Spinal cord (tissue), 10 donors: ENCODE measurements at places on chromosomes 1 and 21. TPM values are rescaled to one million over a fixed set of nuclear protein-coding genes. Genes with fewer than 3 reads are reported as not detected.

GRCh38 chr1:101483982-101484688 lies 247.3 kb downstream of the S1PR1 start:
- H3K4me3 ChIP-seq = no peak overlapping the region
- no peak for DNase-seq
- no peak overlapping the region for H3K27ac ChIP-seq
- no peaks in the 10 kb centered on the region for H3K36me3 ChIP-seq

DNA sequence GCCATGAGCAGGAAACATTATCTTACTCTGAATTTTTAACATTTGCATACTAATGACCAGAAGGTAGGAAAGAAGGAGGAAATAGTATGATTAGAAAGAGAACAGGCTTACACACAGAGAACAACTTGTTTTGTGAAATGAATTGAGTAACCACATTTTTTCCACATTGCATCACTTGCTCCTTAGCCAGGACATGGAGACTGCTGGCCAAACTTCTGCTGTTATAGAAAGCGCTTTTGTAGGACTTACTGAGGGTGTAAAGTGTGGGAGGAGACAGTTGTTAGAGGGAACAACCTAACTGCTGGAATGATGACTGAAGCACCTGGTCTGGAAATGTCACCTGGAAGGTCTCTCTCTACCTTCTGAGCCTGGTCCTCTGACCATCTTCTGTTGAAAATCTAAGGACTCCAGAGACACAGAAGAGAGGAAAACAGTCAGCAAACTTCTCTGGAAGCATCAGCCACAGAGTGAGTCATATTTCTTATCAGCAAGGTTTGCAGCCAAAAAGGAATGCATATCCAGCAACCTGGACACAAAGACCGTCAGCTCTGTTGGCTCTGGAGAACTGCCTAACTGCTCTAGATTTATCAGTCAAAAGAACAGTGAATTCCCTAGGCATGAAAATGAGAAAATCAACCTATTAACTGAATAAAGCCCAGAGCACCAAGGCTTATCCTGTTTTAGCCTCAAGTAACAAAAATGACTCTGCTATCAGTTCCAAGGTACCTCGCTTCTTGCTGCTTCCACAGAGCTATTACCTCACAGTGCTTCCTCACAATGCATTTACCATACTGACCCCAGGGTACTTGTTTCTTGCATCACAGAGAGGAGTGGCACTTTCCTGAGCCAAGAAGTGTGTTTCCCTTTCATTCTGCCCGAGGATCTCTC lies 88.0 kb upstream of the SLFNL1 start:
- H3K4me1 ChIP-seq = no peaks in the 10 kb centered on the region
- H3K27me3 ChIP-seq = no peaks in the 10 kb centered on the region
- H3K4me3 ChIP-seq = no peak overlapping the region
- DNase-seq = peak; percentile 83

DNA sequence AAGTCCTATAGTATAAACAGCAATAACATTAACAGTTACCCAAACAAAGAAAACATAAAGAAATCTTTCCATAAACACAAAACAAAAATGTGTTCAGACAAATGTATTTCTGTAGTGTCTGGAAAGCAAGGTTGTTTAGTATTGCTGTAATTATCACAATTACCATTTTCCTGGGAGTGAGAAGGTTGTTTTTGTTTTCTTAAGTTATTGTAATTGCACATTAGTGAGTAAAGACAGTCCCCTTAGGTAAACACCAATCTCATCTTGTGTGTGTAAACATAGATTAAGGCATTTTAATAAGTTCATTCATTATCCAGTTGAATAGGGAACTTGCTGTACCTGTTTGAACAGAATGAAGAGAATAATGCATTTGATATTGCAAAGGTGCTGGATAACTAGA lies 356.9 kb upstream of the ADGRL4 start:
- no peaks in the 10 kb centered on the region for H3K4me1 ChIP-seq
- DNase-seq = no peak
- H3K36me3 ChIP-seq = no peaks in the 10 kb centered on the region
- no peak overlapping the region for H3K27ac ChIP-seq
- no peaks in the 10 kb centered on the region for H3K27me3 ChIP-seq

DNA sequence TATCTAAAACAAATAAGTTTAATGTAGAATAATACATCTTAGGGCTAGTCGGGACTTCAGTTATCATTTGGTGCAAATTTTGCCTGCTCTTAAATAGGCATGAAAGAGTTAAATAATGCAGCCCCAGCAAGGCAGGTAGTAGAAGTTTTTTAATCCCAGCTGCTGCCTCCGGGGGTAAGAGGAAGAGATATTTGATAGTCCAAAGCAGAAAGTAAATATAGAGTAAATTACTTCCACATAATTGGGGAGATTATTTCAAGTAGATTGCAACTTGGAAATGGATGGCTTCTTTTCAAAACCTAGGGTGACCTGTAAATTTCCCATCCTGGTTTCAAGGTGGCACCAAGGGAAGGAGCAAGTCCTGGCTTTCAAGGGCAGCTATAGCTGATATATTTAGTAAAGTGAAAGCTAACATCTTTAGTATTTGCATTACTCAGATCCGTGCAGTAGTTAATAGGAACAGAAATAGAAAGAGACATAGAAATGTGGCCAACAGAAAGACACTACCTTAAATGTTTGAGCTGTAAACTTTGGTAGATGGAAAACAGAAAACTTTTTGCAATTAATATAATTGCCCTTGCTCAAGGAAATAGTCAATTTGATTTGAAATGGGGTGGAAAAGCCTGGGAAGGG lies 109.1 kb downstream of the LMO4 start:
- no peaks in the 10 kb centered on the region for H3K27me3 ChIP-seq
- H3K27ac ChIP-seq = no peak overlapping the region
- DNase-seq = no peak
- no peaks in the 10 kb centered on the region for H3K4me1 ChIP-seq
- no peak overlapping the region for H3K4me3 ChIP-seq
- H3K36me3 ChIP-seq = no peaks in the 10 kb centered on the region

DNA sequence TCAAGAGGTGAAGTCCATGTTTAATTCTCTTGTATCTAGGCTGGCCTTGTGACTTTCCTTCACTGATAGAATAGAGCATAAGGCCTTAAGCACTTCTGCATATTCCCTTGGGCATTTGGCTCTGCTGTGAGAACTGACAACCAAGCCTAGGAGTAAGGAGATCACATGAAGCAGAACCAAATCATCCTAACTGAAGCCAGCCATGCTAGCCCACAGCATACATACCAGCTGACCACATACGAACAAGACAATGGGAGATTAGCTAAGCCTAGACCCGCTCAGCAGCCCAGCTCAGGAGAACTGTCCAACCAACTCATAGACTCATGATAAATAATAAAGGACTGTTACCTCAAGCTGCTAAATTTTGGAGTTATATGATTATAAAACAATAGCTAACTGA lies 114.6 kb upstream of the NEK7 start:
- H3K4me3 ChIP-seq = no peak overlapping the region
- DNase-seq = no peak
- no peaks in the 10 kb centered on the region for H3K4me1 ChIP-seq
- no peak overlapping the region for H3K27ac ChIP-seq
- H3K36me3 ChIP-seq = no peaks in the 10 kb centered on the region

GRCh38 chr1:182713939-182714338 lies 29.6 kb upstream of the RGS8 start:
- no peaks in the 10 kb centered on the region for H3K36me3 ChIP-seq
- DNase-seq = no peak
- no peak overlapping the region for H3K4me3 ChIP-seq
- H3K27ac ChIP-seq = no peak overlapping the region
- no peaks in the 10 kb centered on the region for H3K4me1 ChIP-seq

GRCh38 chr21:33149181-33149580 lies 79.2 kb downstream of the OLIG1 start:
- H3K4me3 ChIP-seq = no peak overlapping the region
- no peaks in the 10 kb centered on the region for H3K36me3 ChIP-seq
- peak; percentile 62 for DNase-seq
- H3K27me3 ChIP-seq = peaks cover 30% of the 10 kb centered on the region
- no peak overlapping the region for H3K27ac ChIP-seq
- H3K4me1 ChIP-seq = peaks cover 8% of the 10 kb centered on the region

DNA sequence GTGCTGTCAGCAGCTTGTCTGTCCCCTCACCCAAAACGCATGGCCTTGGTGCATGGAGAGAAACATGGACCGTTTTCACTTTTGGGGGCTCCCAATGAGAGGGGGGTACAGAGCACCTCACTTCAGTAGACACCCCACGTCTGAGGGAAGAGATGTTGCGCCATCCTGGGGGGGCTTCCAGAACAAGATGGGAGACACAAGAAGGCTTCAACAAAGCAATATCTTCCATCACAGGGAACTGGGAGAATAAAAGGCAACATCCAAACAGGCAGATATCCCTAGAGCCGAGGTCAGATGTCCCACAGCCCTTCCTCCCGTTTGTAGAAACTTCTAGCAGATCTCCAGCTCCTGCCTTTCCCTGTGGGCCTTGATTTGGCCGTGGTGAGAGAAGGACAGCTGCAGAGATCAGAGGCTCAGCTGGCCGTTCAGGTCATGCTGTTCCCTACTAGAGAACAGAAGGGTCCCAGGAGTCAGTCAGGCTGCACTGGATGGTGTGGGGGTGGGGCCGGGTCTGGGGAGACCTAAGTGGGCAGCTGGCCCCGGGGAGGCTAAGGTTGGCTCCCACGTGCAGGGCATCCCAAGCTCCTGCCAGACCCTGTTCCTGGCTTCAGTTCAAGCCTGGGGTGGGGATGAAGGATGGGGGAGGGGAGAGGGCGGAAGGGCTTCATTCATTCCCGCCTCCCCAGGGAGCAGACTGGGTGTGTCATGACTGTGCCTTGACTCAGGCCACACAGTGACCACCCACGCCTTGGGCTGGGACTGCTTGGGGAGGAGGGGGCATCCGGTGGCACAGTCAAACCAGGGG lies 4.4 kb downstream of the PLOD1 start:
- DNase-seq = no peak
- peaks cover 19% of the 10 kb centered on the region for H3K36me3 ChIP-seq
- peaks cover 39% of the 10 kb centered on the region for H3K4me1 ChIP-seq
- no peak overlapping the region for H3K4me3 ChIP-seq

DNA sequence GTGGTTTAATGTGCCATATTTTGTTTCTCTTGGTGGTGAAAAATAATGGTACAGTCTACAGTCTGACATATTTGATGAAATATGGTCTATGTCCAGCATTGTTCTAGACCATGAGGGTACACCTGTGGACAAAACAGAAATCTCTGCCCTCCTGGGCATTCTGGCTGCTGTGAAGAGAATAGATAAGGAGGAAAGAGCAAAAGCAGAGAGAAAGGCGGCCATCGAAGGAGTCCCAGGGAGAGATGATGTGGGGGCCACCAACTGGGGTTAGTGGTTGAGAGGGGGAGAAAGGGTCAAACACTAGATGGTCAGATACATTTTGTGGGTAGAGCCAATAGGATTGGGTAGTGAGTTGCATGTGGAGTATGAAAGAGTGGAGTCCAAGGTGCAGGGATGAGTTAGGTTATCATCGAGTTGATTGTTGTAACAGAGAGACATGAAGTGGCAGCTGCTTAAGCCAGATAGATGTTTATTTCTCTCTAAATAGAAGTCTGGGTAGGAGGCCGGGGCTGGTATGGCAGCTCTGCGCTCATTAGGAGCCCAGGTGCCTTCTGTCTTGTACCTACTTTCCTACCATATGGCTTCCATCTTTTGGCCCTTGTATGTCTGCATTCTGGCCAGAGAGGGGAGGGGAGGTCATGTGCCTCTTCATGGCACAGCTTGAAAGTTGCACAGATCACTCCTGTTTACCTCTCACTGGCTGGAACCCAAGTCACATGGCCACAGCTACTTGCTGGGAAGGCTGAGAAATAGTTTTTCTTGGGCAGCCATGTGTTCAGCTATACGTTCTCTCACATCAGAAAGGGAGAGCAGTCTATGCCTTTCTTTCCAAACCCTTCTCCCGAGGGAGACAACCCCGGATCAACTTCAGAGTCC lies 13.0 kb downstream of the UBE4B start:
- H3K4me3 ChIP-seq = no peak overlapping the region
- DNase-seq = no peak
- peak overlapping the region; percentile 49 for H3K27ac ChIP-seq
- H3K4me1 ChIP-seq = peaks cover 10% of the 10 kb centered on the region
- no peaks in the 10 kb centered on the region for H3K27me3 ChIP-seq
- H3K36me3 ChIP-seq = peaks cover 7% of the 10 kb centered on the region

DNA sequence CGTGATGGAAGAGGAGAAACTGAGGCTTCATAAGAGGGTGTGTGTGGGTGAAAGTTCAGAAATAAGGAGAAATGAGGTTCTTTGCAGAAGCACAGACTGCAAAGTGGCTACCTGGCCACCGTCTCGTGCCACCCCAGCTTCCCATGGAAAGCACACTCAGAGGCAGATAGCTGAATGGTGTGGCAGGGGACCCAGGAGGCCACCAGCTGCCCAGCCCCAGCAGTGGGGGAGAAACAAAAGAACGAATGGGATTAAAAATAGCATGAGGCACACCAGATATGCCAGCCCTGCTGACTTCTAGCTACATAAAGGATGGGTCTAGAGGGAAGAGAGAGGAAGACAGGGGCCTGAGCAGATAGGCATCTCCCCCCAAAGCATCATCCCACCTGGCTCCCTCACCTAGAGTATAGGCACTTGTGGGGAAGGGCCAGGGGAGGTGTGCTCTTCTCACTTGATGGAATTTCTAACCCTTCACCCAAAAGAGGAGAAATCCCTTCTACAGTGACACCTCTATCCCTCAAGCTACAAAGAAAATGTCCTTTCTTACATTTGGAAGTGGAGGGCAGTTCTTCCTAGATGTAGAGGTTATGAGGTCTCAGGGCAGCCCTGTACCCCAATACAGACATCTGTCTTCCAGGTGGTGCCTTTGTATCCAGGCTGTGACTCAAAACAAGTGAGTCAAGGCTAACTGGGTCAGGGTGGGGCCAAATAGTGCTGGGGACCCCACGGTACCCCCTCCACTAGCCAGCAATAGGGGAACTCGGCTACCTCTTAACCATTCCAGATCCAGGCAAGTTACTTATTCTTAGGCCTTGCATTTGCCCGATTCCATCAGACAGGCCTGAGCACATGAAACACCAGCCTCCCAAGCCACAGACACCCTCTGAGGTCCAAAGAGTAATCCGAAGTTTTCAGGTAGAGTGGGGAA lies 3.5 kb downstream of the HDGF start:
- H3K27ac ChIP-seq = peak overlapping the region; percentile 99
- H3K4me1 ChIP-seq = peaks cover 51% of the 10 kb centered on the region

Gene TEX38
- 0.41 TPM for polyA plus RNA-seq

DNA sequence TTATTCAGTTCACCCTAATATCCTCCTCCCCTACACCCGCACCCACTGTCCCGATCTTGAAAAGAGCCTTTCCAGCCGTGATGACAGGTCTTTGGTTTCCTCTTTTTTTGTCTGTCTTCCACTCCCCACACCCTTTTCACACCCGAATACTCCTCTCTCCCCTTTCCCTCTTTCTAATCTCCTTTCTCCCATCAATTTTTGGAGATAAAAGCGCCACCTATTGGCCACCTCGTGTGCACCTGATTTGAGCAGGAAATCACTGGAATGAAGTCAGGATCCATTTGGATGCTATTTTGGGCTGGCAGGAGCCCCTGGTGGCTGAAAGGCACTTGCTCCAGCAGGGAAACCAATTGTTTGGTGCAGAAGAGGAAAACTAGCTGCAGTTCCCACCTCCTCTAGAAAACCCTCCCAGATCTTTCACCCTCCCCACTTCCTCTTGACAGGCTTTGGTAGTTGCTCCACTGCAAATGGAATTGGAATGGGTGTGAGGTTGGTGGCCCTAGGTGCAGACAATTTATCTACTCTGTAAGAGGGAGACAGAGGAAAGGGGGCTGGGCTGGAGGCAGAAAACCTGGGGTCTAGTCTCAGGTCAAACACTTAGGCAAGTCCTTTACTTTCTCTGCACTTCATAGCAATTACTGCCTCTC lies 8.4 kb downstream of the FOXE3 start:
- H3K27ac ChIP-seq = no peak overlapping the region
- H3K36me3 ChIP-seq = no peaks in the 10 kb centered on the region
- no peaks in the 10 kb centered on the region for H3K4me1 ChIP-seq
- no peak overlapping the region for H3K4me3 ChIP-seq
- H3K27me3 ChIP-seq = peaks cover 52% of the 10 kb centered on the region
